ENCODE measurements at places on chromosomes 11 and 22. TPM values are rescaled to one million over a fixed set of nuclear protein-coding genes. Genes with fewer than 3 reads are reported as not detected.
A peak's percentile ranks its signal among the peaks of the same experiment; 100 is the strongest.

- DNase-seq, result no peak
Measured at GRCh38 chr11:76069001-76069400, 137.3 kb downstream of the WNT11 start.

ZNF280A gene
- not detected for total RNA-seq

- no peak for DNase-seq
Measured at GRCh38 chr11:17331669-17332068, 19.9 kb upstream of the NCR3LG1 start.

GRCh38 chr11:116712428-116712827 lies 60.4 kb downstream of the BUD13 start:
- DNase-seq, result no peak

DNA sequence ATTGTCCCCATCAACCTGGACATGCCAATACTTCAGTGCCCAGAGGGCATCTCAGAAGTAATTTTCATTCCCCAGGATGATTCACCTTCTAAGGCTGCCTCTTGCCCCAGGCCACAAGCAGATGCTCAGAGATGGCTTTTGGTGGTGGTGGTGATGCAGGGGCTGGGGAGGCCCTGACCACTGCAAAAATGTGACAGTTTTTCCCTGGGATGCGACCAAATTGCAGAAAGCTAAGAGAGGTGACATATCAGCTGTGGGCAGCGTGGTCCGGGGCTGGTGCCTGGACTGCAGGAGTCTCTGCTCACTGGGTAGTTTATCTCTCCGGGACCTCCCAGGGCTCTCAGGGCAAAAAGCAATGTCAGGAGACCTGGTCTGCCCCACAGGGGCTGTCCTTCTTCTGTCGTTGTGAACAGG lies 39.7 kb upstream of the ACCSL start:
- no peak for DNase-seq

DNA sequence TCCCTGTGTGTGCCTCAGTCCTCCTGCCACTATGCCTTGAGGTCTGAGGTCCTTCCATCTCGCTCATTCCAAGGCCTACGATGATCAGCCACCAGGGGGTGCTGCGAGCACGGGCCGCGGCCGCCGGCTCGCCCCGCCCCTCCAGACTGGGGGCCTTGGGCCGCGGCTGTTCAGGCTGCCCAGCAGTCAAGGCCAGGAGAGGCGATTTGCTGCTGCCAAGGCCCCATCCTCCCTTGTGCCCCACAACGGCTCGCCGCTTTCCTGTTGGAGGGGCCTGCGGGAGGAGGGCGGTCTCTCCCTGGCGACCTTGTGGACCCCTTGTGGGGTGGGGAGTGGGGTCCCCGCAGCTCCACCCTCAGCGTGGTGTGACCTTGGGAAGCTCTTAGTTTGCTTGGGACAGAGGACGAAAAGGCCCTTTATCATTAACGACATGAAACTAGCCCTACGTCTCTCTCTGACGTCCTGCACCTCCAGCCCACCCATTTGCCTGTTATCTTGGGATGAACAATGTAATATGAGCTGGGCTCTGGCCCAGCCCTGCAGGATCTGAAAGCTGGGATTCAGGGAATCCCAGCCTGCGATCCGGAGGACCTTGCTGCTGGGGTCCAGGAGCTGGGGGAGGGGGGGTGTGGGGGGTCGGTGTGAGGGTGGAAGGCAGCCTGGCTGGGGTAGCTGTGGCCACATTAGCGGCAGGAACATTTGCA lies 5.3 kb upstream of the GALR3 start:
- DNase-seq, result peak; percentile 73

- no peak for DNase-seq
Measured at GRCh38 chr11:121688860-121689614, 236.3 kb upstream of the SORL1-AS1 start.

NXPE1 gene
- not detected for total RNA-seq

DNA sequence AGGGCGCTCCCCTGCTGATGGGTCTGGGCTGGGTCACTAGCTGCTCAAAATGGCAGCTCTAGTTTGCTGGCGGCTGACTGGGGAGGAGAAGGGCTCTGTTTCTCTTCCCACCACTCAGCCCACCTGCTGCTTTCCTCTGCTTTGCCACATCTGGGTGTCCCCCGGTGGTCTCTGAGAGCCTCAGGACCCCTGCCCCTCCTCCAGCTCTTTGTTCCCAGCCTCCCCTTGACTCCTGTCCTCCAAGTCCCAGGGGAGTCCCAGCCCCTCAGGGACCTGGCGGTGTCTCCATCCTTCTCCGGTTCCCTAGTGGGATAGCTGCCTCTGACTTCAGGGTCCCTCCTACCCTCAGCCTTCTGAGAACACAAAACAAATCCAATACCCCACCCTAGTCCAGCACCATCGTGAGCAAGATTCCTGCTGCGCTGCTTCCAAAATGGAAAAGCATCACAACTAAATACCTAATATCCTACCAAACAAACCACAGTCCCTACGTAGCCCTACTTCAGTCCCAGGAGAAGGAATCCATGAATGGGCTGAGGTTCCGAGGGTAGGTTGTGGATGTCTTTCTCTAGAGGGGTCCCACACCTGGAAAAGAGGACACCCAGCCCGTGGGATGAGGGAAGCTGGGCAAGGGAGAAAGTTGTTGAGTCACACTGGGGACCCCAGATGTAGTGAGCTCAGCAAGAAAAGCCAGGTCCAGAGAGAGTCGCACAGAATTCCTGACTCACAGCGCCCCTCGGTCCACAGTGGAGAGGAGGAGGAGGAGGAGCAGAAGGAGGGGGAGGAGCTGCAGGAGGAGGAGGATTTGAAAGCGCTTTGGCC lies 45.0 kb upstream of the NNMT start:
- DNase-seq, result no peak

All from activated T-helper 2 cell treated with anti-CD3 and anti-CD28 coated beads, Interferon-gamma antibody, Interleukin-2, Interleukin-4, amounts not matched to agents 10 μg/mL and 5 μg/mL and 100 μg/mL, durations not matched to agents 14 hours and 24 hours and 36 hours (primary cell).